ENCODE measurements at places on chromosomes 7 and 10. TPM values are rescaled to one million over a fixed set of nuclear protein-coding genes. Genes with fewer than 3 reads are reported as not detected.

DNA sequence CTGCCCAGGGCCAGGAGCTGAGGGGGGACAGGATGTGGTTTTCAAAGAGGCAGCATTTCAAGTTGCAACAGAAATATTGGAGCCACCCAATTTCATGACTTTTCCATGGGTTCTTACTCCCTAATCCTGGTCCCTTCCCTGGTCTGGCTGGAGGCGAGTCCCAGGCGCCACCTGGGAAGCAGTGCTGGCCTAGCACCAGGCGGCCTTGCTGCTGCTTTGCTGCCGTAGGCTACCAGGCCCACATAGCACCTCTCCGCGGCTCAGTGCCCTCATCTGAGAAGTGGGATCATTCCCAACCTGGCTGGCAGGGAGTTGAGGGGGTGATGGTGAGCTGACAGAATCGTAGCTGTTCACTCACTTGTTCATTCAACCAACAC lies 33.7 kb downstream of the ZMIZ1 start:
- peak; percentile 35 for DNase-seq

DNA sequence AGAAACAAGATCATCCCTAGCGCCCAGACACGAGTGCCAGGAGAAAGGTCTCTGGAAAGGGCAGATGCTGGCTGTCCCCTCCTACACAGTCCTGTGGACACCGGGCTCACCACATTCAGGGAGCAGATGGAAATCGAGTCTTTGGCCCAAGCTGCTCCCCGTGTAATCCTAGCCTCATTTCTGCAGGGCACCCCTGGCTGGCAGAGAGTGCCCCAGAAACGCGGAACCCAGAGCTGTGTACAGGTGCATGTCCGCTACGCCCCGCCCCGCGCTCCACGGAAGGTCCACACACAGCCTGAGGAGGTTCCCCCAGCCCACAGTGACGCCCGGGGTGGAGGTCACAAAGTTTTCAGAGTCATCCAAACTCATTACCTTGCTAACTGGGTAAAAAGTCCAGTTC lies 202.8 kb downstream of the MAD1L1 start:
- no peak for DNase-seq

- DNase-seq: peak; percentile 25
Observed at GRCh38 chr10:112875476-112876267, 74.4 kb upstream of the TCF7L2 start.

- DNase-seq: no peak
Observed at GRCh38 chr7:107130487-107131220, 38.1 kb upstream of the HBP1 start.

GRCh38 chr10:88707429-88708155 lies 1.5 kb downstream of the LIPK start:
- DNase-seq: peak; percentile 85

- DNase-seq: peak; percentile 99
Observed at GRCh38 chr7:28685644-28686417, 272.3 kb downstream of the TRIL start.

DNA sequence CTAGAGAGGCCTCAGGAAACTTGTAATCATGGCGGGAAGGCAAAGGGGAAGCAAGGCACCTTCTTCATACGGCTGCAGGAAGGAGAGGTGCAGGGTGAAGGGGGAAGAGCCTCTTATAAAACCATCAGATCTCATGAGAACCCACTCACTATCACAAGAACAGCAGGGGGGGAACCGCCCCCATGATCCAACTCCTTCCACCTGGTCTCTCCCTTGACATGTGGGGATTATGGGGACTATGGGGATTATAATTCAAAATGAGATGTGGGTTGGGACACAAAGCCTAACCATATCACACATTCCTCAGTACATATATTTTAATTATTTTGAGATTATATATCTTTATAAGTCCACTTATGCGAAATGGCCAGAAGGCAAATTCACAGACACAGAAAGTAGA lies 8.9 kb downstream of the HK1 start:
- no peak for DNase-seq

DNA sequence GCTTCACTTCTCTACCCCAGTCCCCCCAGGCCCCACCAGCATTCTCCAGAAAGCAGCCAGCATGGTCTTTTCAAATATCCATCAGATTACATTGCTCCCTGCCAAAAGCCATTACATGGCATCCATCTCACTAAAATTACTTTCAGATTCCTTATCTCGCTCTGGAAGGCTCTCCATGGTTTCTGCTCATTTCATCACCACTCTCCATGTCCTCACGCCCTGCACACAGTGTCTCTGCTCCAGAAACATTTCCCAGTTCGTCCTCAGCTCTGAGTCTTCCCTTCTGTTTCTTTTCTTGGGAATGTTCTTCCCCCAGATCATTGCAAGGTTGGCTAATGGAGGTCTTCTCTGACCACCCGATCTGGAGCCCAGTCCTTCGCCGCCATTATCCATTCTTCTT lies 499.1 kb downstream of the KCNMA1 start:
- DNase-seq: no peak

- DNase-seq: peak; percentile 56
Observed at GRCh38 chr10:80924063-80924952, 386.6 kb downstream of the SH2D4B start.

DNA sequence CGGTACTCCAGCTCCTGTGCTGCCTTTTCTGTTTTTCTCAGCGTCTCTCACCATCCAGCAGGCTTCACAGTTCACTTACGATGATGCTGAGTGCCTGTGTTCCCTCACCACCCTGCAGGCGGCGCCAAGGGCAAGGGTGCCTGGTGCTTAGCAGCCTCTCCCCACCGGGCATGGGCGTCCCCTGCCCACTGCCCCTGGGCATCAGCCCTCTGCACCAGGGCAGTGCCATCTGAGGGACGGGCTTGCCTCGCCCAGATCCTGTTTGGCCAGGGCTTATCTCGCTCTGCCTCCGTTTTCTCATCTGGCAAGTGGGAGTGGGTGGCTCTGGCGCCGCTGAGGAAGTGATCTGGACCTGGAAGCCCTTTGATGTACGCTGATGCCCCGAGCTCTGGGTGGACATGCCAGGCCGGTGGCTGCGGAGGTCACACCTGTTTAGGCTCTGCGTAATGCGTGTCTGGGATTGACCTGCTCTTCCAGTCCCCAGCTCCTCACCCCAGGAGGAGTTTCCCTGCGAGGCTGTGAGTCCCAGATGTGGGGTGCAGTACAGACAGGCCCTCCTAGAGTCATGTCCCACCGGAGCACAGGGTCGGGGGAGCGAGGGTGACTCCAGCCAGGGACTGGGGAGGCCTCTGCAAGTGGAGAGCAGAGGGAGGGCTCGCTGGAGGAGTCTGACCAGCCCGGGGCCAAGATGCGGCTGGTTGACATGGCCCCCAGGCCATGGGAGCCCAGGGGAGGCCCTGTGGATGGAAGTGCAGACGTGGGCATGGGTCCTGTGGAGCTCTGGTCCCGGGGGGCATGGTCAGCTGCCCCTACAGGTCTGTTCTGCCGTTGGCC lies 11.8 kb downstream of the TTYH3 start:
- DNase-seq: peak; percentile 43

GRCh38 chr10:24882047-24882698 lies 70.2 kb downstream of the PRTFDC1 start:
- peak; percentile 41 for DNase-seq

DNA sequence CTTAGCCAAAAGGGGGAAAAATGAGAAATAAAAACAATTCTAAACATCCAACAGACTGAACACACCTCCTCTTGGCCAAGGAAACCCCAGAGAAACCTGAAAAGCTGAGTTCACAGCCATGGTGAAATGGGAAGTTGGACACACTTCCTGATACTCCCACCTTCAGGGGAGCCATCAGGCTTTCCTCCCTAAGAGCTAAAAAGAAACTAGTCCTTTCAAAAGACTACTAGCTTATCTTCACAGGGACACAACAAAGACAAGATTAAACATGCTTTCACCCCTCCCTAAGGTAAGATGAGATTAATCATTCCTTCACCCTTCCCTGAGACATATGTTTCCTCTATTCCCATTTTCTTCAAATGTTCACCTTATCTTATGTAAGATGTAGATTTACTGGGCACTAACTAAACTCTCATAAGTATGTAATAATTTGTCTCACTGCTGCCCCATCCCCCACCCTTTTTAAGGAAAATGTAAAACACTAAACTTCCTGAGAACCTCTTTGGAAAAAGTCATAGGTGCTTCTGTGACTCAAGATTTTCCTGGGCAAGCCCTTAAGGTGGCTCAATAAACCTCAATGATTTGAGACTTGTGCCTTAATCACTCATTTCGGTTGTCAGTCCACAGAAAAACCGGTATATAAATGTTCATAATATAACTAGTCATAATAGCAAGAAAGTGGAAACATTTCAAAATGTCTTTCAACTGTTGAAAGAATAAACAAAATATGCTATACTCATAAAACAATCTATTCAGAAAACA lies 40.5 kb downstream of the HTR7 start:
- DNase-seq: no peak

- no peak for DNase-seq
Observed at GRCh38 chr10:109071539-109071938, 851.8 kb downstream of the XPNPEP1 start.

GRCh38 chr7:27476493-27476892 lies 186.2 kb downstream of the HIBADH start:
- no peak for DNase-seq

DNA sequence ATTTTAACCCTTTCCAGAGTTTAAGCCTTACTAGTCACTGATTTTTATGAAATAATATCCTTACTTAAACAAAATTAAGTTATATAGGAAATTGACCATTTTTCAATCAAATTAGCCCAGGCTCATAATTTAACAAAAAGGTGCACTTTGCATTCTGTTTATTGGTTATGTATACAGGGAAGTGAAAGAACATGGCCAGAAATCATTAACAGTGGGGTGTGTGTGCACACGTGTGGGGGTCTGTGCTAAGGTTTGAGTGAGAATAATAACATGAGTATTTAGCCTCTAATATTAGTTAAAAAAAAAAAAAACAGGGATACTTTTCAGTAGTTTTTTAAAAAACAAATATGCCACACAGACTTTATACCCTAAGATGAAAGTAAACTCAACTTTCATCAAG lies 510.5 kb upstream of the PFKP start:
- no peak for DNase-seq

DNA sequence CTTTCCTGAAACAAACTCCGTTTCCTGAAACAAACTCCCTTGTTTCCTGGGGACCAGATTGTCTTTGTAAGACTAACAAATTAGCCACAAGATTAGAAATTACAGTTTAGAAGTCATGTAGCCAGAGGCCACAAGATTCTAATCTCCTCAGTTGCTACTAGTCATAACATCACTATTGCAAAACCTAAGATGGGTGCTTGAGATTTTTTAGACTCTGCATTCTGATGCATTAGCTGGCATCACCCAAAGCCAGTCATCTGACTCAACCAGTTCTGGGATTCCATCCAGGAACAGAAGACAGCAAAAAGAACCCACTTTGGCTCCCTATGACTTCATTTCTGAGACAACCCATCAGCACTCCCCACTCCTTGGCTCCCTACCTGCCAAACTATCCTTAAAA lies 367.9 kb upstream of the MBL2 start:
- no peak for DNase-seq

DNA sequence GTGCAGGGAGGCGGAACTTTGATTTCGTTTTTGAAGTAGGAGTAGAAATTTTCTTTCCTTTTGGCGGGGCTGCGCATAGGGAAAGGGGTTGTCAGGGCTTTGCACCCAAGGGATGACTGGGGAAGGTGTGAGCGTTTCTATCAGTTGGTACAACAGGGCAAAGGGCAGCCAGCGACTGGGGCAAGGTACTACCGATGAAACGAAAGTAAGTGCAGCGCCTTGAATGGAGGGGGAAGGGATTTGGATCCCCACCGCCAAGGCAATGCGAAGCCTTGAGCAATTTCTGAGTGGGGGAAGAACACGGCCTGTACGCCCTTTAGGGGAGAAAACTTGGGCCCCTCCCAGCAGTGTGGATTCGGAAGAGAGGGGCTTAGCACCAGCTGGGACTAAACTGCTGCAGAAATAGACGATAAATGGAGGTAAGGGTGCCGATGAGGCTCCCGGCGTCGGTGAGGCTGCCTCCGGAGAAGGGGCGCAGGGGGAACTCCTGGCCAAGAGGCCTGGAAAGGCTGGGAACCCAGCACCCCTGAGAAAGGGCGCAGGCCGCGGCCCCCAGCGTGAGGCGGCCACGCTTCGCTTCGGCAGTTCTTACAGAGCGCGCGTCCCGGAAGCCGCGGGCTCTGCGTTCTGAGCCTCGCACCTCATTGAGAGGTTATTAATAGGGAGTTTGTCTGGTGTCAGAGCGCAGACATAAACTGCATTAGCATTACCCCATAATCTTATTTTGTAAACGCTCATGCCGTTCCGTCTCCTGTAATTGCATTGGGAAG lies 10.0 kb upstream of the TLX1 start:
- no peak for DNase-seq

DNA sequence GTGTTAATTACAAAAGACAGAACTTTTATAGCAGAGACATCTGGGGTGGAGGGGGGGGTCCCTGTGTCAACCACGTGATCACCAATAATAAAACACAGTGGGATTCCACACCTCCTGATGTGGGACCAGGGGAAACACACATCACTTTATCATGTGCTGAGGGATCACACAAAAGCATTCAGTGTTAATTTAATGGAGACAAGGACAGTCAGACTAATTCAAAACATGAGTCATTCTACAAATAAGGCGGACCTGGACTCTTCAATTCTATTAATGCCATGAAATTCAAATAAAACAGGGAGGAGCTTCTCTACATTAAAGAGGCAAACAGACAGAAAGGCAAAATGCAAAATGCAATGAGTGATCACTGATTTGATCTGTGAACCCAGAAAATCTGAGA lies 67.3 kb upstream of the PFKP start:
- no peak for DNase-seq

GRCh38 chr7:35691827-35692307 lies 3.1 kb downstream of the HERPUD2 start:
- no peak for DNase-seq

GRCh38 chr7:117225536-117225935 lies 97.3 kb downstream of the WNT2 start:
- DNase-seq: no peak

Gene DLD
- 61.7 TPM for total RNA-seq

Gene PON3
- total RNA-seq: 3.4 TPM

Gene AEBP1
- 48.0 TPM for total RNA-seq

Gene PLAU
- 34.9 TPM for total RNA-seq

Gene EVX1
- total RNA-seq: not detected

Gene MUC12
- not detected for total RNA-seq

Gene COPS6
- total RNA-seq: 168 TPM

Gene STRIP2
- total RNA-seq: 10.0 TPM

Gene H2BK1
- not detected for total RNA-seq

Gene PPP1R9A
- 3.0 TPM for total RNA-seq

Gene NRAP
- total RNA-seq: not detected

Gene ASB10
- total RNA-seq: not detected

Data from endothelial cell of umbilical vein (primary cell).